ENCODE measurements at places on chromosomes 2 and 18.
A peak's percentile ranks its signal among the peaks of the same experiment; 100 is the strongest.

DNA sequence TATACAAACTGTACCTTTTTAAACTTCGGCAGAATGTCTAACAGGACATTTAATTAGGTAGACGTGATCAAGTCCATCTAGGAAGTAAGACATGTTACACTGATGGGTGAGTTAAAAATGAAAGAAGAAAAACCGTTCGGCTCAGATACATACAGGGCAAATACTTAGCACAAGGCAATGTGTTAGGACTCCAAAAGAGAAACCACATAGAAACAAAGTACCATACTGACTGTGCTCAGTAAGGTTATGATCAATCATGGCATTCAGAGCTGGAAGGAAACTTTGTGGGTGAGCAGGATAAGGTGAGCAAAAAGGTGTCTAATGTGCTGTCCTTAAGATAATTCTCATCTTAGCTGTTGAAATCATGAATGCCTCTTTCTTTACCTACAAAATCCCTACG lies 211.9 kb downstream of the STK39 start:
- no peak for DNase-seq

- DNase-seq: no peak
Measured at GRCh38 chr2:1606046-1606400, 138.3 kb downstream of the PXDN start.

GRCh38 chr18:24270358-24270936 lies 127.2 kb downstream of the OSBPL1A start:
- no peak for DNase-seq

DNA sequence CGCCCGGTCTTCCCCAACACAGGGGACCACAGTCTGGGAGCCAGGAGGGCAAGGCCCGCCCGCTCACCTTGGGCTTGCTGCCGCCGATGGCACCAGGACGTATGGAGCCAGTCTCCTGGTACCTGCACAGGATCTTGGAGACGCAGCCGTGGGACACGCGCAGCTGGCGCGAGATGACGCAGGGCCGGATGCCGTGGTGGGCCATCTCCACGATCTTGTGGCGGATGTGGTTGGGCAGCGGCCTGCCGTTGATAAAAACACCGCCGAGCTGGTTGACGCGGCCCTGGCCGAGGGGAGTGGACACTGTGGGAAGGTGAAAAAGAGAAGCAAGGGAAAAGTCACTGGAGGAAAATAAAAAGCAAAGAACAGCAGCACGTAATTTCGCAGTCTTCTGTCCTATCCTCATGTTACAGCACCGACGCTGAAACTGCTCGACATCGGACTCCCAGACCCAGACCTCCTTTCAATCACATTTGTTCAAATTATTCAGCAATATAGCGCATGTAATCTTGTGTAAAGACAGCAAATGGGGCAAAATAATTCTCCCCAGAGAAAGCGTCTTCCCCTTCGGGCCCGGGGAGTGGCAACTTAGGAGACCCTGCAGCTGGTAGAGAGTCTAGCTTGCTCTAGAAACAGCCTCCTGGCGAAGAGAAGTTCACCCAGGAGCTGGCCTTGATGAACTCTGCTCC lies 1.7 kb downstream of the PAX3 start:
- no peak for DNase-seq

DNA sequence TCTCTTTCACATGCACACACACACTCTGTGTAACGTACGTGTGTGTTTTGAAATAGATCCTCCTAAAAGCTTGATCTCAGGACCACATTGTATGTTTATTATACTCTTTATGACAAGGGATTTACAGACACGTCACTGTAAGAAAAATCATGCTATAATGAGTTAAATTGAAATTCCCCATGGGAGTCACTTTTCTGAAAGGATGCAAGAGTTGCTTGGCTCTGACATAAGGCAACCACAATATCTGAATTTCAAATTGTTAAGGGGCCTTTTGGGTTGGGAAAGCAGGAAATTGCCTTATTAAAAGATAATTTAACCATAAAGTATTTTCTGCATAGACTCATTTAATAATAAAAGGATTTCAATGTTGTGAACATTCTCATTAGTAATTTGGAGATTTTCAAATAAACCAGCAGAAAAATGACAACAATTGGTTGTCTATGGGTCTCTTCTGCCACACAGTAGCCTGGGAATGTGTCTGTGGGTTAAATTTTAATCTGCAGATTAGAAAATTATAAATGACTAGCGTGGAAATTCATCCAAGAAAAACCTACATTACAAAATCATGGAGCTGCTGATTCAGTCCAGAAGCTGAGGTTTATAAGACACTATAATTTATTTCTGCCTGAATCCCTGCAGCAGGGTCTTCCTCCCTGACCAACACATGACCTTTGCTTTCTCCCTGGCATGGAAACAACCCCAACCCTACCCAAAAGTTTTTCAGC lies 75.9 kb upstream of the PID1 start:
- no peak for DNase-seq

DNA sequence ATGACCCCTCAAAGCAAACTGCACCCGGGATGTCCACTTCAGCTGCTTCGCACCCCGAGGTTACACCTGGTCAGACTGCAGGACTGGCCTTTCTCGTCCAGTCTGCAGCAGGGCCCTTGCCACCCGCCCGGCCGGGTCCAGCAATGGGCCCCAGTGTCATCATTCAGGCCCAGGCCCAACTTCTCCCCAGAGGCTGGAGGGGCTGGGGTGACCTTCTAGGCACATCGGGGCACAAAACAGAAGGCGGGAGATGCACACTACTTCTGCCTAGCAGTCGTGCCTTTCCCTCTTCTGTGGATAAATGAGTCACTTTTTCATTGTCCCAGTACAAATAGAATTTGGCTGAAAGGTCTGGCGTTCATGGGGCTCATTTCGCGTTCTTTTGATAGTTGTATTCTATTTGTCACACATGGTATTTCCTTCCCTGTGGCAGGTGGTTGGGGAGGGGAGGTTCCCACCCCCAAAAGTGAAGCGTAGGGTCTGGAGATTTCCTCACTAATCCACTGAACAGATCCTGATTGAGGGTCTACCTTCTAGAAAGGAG lies 56.9 kb upstream of the ID2 start:
- DNase-seq: no peak

DNA sequence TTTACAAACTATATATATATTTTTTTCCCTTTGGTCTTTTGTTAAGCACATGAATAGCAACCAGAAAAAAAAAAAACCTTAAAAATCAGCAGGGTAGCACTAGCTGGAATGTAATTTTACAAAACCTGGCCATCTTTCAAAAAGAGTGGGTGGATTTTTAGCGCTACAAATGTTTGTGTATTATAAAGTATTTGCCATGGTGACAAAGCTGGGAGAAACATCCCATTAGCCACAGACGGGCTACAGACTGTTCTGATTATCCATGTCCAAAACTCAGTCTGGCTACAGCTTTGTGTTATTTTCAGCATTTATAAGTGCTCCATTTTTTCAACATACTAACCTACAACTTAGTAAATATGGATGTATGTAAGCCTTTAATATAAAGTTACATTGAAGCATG lies 249.5 kb upstream of the TANK start:
- DNase-seq: no peak

- peak; percentile 77 for DNase-seq
Measured at GRCh38 chr2:64488050-64488974, 34.4 kb downstream of the LGALSL start.

GRCh38 chr18:50107468-50107977 lies 87.4 kb downstream of the MYO5B start:
- DNase-seq: no peak

DNA sequence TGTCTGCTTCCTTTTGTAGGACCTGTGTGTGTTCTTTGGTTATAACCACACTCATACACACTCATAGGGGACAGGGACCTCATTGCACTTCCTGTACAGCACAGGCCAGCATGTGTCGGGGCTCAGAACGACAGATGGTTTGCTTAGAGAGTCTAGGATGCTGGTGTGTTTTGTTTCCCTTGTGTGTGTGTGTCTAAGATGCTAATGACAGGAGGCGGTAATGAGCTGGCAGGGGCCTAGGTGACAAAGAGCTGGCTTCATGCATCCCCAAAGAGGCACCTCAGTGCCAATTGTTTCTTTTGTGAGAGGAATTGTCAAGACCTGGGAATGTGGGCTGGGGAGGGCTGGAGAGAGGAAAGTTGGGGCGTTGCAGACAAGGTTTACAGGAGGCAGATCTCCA lies 66.6 kb downstream of the CELF4 start:
- DNase-seq: no peak

GRCh38 chr2:47198985-47199451 lies 43.9 kb upstream of the STPG4 start:
- no peak for DNase-seq

- no peak for DNase-seq
Measured at GRCh38 chr2:9638532-9638931, 7.7 kb upstream of the YWHAQ start.

GRCh38 chr2:2409481-2409880 lies 78.4 kb upstream of the MYT1L start:
- DNase-seq: no peak

- peak; percentile 34 for DNase-seq
Measured at GRCh38 chr2:241810307-241811200, 1.6 kb downstream of the NEU4 start.

GRCh38 chr18:54147439-54147838 lies 77.0 kb downstream of the MBD2 start:
- no peak for DNase-seq

DNA sequence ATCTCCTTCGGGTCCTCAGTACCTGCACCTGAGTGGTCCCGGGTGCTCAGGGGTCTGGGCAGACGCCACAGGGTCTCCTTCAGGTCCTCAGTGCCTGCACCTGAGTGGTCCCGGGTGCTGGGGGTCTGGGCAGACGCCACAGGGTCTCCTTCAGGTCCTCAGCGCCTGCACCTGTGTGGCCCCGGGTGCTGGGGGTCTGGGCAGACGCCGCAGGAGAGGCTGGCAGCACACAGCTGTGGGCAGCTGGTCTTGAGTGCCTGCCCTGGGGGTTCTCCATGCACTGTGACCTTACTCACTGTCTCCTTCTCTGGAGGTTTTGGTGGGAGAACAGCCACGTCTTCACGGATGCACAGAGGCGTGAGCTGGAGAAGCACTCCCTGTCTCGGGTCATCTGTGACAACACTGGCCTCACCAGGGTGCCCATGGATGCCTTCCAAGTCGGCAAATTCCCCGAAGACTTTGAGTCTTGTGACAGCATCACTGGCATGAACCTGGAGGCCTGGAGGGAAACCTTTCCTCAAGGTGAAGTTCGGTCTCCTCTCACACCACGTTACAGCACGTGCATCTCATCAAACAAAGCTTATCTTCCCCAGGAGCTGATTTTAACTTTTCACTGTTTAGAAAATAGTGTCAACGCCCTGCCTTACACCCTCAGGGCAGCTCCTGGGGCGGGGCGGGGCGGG lies 82.6 kb downstream of the TPO start:
- DNase-seq: no peak

GRCh38 chr2:57892920-57893319 lies 153.7 kb upstream of the VRK2 start:
- DNase-seq: no peak

DNA sequence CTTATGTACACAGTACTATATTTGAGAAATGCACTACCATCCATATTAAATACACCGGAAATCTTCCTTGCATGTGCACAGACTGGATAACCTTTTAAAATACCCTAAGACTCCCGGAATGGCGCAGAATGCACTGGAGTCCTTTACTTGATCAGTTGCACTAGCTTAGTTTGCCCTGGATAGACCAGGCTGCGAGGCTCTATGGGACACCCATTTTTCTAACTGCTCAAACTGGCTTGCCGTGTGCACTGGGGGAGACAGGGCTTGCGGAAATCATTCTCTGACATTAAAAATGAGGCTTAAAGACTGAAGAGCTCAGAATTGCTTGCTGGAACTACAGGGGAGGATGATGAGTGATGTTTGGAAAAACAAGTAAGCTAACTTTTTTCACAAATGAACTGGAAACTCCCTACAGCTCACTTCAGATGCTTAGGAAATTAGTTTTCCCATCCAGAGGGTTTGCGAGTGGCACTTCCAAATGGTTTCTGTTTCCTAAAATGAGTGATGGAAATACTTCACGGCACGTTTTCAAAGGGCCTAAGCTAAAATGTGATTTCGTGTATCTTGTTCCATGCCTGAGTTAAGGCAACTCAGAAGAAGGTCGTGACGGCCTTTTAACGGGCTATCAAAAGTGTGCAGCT lies 2.7 kb downstream of the NCK2 start:
- no peak for DNase-seq

DNA sequence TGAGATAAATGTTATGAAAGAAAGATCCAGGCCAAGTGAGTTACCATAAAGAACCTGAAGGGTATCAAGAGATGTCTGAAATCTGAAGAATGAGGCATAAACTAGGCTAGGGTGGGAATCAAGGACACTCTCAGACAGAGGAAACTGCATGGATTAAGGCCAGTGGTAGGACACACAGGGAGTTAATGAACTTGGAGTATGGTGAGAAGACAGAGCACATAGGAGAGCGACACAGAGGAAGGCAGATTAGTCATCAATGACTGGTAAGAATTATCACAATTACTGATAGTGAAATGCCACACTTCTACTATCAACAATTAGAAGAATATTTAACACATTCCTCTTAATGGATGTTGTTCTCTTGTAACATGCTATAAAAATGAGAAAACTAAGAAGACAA lies 76.9 kb downstream of the TTC21B start:
- DNase-seq: no peak

GRCh38 chr2:66981074-66981473 lies 416.1 kb upstream of the ETAA1 start:
- DNase-seq: no peak

- DNase-seq: no peak
Measured at GRCh38 chr2:60958361-60958760, 59.2 kb upstream of the PEX13 start.

GRCh38 chr2:47321006-47321405 lies 82.0 kb upstream of the MSH2 start:
- DNase-seq: no peak

GRCh38 chr2:217756375-217757107 lies 246.3 kb downstream of the TNS1 start:
- peak; percentile 43 for DNase-seq

- no peak for DNase-seq
Measured at GRCh38 chr2:48508461-48509124, 21.4 kb upstream of the STON1 start.

GRCh38 chr2:241817126-241817820 lies 8.3 kb downstream of the NEU4 start:
- no peak for DNase-seq

GRCh38 chr2:156512451-156512850 lies 76.3 kb downstream of the GPD2 start:
- no peak for DNase-seq

DNA sequence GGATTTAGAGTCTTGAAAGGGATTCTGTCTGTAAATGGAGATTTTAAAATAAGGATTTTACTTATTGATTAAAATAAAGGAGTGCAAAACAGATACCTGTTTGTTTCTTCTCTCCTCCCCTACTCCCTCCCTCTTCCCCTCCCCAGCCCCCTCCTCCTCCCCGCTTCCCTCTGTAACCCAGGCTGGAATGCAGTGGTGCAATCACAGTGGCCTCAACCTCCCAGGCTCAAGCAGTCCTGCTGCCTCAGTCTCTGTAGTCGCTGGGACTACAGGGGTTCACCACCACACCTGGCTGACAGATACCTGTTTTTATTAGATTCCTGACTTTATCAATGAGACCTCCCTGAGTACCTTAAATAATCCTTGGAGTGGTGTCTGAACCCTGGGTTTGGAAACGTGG lies 57.1 kb downstream of the OXER1 start:
- no peak for DNase-seq
